AG09309 (cell line): ENCODE measurements at places on chromosomes 5 and 9.

DNA sequence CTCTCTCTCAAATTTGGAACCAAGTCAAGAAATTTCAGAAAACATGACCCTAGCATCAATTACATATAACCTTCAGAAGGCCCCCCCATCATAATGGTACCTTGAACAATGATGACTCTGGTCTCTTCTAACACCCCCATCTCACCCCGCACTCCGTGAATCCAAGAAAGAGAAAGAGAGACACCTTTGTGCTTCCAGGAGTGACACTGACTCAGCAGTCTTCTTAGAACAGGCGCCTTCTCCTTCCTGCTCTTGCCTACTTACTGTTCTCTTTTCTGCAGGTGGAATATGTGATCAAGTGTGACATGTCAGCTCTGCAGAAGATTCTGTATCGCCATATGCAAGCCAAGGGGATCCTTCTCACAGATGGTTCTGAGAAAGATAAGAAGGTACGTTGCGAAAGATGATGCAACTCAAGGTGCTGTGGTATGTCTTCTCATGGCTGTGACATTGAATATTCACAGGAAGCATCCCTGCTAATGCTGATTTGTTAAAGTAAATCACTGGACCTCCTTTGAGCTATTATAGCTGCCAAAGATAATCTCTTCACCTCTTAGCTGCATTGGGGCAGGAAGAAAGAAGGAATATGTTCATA is 81.3 kb downstream of the SMARCA2 start:
- no peak for DNase-seq

DNA sequence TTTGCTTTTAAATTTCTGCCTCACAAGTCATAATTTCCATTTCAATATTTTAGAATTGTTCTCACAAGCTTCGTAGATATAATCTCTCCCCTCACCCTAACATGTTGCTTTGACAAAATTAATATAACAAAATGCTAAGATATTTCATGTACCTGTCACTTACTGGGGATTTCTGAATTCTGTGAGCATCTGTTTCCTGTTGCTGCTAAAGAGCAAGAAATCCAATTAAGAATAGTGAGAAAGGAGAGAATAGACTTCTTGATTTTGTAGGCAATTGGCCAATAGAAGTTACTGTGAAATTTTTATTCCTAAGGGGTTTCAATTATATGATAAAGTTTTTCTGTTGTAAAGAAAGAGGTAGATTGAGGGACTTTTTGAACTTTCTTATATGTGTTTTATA is 796.5 kb upstream of the ARRDC3 start:
- DNase-seq, result no peak

- DNase-seq, result no peak
Observed at GRCh38 chr9:102986425-102986824, 8.7 kb upstream of the CYLC2 start.

DNA sequence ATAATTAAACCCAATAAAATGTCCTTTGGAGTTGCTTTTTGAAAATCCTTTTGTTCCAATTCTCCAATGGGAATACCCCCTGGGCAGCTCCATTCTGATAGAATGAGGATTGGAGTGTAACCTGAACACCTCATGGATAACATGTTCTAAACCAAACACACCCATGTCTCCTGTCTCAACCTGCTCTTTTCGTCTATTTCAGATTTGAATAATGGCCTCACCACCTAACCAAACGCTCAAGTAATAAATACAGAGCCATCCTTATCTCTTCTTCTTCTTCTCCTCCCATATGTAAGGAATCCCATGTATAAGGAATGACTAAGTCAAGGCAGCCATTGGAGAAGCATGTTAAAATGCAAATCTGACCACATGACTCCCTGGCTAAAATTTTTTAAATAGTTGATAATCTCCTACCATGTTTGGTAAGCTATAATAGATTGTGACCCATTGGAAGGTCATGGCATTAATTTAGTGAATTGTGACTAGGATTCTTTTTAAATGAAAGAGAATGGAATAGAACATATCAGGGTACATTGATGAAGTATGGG is 26.0 kb downstream of the ELL2 start:
- no peak for DNase-seq

DNA sequence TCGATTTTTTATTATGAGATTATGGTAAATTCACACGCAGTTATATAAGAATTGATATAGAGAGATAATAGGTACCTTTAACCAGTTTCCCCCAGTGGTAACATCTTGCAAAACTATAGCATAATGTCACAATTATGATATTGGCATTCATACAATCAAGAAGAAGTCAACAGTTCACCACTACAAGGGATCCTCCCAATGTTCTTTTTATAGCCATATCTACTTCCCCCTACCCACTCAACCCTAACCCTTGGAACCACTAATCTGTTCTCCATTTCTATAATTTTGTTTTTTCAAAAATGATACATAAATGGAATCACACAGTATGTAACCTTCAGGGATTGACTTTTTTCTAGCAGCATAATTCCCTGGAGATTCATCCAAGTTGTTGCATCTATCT is 9.8 kb downstream of the ACTL7B start:
- DNase-seq, result no peak

DNA sequence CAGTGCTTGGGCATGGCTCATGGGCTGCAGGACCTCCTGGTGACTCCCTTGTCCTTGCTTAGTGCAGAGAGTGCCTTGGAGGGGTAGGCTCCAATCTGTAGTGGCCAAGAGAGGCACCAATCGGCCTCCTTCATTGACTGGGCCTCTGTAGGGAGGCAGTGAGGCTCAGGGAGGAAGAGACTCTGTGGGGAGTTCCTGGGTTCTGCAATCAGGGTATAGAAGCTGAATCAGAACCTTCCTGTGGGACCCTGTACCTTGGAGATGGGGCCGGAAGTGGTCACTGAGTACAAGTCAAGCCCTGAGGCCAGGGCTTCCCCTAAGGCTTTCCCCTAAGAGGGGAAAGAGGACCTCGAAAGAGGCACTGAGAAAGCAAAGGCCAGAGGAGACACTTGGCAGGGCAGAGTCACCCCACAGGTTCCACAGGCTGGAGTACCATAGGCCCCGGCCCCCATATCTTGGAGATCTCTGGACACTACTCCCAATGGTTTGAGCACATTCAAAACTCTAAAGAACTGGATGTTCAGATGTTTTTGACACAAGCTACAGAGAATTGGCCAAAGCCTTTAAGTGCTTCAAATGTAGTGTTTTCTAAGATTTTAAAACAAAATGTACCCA is 190.5 kb downstream of the HSPA4 start:
- no peak for DNase-seq

DNA sequence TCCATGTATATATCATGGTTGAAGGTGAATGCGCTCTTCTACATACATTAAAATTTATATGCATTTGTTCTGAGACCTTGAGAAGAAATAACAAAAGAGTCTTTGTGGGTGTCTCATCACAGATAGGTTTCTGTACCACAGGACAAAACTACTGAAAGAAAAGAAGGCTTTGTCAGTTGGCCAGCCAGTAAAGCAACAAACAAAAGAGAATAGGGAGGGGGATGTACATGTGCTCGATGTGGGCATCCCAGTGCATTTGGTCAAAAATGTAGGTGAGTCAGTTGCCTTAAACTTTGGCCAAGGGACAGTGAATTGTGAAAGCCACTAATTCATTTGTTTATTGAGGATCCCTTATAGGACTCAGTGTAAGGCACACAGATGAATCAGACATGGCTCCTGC is 13.3 kb downstream of the RBM18 start:
- no peak for DNase-seq

GRCh38 chr5:9168791-9169556 is 376.9 kb downstream of the SEMA5A start:
- DNase-seq, result no peak

DNA sequence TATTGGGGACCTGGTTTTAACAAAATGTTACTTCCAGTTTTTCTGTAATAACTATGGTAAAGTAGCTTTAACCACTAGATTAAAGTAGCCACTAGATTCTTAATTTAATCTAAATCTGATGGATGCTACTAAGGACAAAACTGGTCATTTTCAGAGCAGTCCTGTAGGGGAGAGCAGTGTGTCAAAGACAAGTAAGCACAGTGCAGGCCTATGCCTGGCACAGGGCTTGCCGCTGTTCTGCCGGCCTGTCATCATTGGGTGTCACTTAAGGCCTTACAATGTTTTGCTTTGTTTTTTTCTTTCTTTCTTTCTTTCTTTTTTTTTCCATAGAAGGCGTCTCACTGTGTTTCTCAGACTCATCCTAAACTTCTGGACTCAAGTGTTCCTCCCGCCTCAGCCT is 53.0 kb upstream of the NXNL2 start:
- DNase-seq, result no peak

DNA sequence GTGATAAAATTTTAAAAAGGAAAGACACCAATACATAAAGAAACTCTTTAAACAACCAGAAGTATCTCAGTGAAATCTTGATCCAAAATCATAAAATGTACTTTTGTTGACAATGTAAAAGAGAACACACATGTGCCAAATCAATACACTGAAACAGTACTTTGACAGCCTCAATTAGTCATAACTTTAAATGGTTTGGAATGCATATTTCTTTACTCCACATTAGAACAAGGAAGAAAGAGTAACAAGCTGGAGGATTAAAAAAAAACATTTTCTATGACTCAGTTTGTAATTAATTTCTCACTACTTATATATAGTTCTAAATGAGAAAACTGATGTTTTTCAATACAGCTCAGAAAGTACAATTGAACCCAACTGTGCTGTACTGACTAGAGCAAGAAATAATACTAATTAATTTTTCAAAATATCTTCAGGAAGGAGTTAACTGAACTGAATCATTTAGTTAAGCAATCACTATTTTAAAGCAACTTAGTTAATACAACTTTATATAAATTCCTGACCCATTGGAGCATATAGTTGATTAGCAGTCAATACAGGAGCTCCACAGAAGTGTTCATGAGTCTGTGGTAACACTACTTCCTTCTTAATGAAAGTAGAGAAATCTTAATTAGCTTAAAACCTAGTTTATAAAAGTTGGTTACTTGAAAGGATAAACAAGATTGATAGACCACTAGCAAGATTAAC is 101.0 kb downstream of the NR3C1 start:
- no peak for DNase-seq

GRCh38 chr5:74889523-74890105 is 23.4 kb upstream of the FAM169A start:
- DNase-seq, result no peak

DNA sequence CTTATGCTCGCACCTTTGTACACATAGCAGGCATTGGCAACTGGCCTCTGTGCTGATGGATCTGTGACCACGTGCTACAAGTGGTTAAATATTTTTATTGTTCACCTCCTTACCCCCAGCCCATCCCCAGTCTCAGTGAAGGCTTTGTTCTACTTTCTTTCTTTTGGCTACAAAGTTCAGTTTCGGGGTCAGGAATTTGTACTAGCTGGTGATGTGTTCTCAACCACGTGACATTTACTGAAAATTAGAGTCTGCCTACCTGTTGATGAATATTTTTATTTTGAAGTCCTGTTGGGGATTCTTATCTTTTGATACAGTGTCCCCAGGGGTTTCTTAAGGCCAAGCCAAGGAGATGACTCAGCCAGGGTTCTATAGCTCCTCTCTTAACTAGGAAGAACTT is 47.8 kb downstream of the C9orf57 start:
- no peak for DNase-seq
